Stimulated activated CD4-positive, alpha-beta T cell treated with anti-CD3 and anti-CD28 coated beads, TNF-alpha, amount 100 ng/mL, for 1 hour (primary cell): ENCODE measurements at places on chromosomes 12 and 14.

- DNase-seq = no peak
Observed at GRCh38 chr12:28827861-28828260, 321.2 kb upstream of the FAR2 start.

GRCh38 chr12:62258941-62259630, 1.1 kb upstream of the USP15 start:
- DNase-seq = no peak

GRCh38 chr14:64940336-64940910, 2.1 kb downstream of the GPX2 start:
- DNase-seq = no peak

DNA sequence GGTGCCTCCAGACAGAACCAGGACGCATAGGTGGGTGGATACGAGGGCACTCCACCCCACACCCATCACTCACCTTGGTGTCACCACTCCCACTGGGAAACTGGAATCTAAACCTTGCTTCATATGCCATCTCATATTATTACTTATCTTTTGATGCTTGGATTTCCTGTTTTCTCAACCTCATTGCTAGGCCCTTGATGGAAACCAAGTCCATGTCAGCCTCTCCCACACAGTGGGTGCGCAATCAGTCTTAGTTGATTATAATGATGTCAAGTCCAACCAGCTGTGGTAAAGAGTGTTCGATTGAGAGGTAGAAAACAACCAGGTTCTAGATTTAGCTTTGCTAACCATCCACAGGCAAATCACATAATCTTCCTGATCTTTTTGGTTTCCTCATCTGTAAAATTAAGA, 584 bp upstream of the DDHD1 start:
- DNase-seq = no peak

DNA sequence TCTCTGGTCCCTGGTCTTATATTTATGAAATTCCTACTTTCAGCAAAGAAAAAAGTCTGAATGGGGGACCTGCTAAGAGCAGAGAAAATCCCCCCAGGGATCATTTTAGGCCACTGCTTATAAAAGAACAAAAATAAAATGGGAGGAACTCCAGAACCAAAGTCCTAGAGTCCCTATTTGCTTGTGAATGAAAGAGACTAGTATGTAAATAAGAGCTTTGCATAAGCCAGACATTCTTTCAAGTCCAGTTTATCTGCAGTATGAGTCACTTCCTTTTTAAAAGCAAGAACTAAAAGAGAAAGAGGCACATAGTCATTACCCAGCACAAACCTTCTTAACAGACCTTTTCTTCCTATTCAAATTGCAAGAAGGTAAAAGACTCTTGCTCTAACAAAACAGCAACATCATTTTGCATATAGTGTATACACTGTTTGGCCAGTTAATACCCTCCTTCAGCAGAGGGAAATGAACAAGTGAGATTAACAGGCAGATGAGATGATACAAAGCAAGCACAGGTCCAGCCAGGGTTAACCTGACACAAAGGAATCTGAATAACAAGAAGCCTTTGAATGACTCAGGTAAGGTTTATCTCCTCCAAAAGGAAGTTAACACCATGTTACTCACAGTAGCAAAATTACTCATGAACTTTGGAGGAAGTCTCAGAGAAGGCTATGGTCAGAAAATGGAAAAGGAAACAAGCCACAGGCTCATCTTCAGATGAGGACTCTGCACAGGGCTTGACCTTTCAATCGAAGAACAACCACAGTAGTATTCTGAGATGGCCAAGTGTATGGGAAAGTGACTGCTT, 87.3 kb downstream of the PHLDA1 start:
- no peak for DNase-seq

- DNase-seq = no peak
Observed at GRCh38 chr12:34033628-34034296, 11.5 kb downstream of the ALG10 start.

- DNase-seq = no peak
Observed at GRCh38 chr12:120359128-120359527, 9.8 kb downstream of the MSI1 start.
